Iris pigment epithelial cell (primary cell): ENCODE measurements at places on chromosomes 12 and 14.
A peak's percentile ranks its signal among the peaks of the same experiment; 100 is the strongest.

GRCh38 chr14:77063571-77064171, 34.4 kb upstream of the CIPC start:
- no peak for DNase-seq

DNA sequence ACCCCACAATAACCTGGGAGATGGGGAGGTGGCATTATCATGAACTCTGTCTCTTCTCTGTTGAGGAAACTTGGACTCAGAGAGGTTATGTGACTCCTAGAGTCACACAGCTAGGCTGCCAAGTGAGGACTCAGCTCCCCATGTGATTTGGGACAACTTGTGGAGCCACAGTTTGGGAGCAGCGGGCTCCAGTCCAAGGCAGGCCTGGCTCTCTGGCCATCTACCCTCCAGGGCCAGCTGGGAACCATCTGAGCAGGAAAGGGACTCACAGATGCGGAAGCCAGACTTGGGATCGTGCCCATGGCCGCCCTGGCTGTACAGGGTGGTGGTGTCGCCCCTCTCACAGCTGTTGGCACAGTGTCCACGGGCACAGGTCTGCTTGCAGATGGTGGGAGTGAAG, 59.1 kb downstream of the ISCA2 start:
- DNase-seq = no peak

GRCh38 chr12:131962069-131962468, 12.3 kb downstream of the EP400 start:
- DNase-seq = no peak

GRCh38 chr14:76887191-76887590, 61.0 kb downstream of the LRRC74A start:
- DNase-seq = no peak

DNA sequence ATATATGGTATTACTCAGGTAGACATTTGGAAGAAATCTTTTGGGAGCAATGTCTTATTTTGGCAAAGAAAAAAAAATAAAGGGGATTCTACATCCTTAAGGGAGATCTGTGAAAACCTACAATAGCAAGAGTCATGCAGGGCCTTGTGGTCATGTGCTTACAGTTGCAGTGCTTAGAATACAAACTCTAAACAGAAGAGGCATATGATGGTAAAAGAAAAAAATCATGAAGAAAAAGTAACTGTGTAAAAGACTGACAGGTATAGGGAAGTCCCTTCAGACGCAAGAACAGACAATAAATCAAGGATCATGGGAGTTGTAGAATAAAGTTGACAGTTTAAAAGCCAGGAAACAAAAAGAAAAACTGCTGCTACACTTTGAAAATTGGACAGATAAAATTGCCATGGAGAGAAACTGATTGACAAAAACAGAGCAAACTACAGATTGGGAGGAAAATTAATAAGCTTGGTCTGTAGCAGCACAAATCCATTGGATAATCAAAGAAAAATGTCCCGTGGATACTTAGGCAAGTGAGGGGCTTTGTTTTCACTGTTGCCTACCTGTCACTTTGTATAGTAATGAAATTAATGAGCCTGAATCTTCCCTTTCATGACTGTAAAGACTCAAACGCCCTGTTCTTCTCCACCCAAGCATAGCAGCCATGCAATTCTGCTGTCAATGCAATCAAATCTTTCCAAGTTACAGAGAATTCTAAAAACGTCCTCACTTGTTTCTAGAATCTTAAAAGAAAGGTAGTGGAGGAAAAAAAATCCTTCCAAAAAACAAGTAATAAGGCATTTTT, 402.0 kb downstream of the SYT1 start:
- DNase-seq = no peak

- DNase-seq = peak; percentile 67
These were observed 214.9 kb downstream of the ADAMTS20 start for GRCh38 chr12:43336962-43337555.

GRCh38 chr14:68527329-68527851, 265.5 kb downstream of the ZFP36L1 start:
- DNase-seq = no peak

DNA sequence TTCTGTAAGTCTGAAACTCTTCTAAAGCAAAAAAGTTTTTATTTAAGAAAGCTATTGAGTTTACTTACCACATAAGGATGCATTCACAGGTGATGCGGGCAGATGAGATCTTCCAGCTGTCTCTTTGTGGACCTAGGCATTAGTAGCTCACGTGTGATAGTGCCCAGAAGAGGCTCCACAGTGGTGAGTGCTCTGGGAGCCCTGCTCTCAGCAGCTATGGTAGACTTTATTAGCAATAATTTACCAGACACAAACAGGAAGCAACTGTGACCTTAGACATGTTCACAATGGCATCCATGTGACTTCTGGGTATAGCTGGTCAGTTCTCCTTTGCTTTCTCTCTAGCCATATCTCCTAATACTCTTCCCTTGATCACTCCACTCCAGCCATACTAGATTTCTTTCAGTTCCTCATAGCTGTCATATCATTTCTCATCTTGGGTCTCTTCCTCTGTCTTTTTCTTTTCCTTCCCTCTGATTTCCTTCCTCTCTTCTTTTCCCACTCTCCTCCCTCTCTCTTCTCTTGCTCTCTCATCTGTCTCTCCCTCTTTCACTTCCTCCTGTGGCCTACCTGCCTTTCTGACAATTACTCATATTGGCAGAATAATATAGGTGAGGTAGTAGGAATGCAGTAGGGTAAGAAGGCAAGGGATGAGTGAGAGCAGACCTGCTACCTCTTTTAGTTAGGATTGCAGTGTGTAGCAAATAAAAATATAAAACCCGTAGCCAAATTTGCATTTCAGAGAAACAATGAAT, 75.2 kb upstream of the SCAF11 start:
- DNase-seq = no peak

- no peak for DNase-seq
These were observed 89.8 kb downstream of the WSCD2 start for GRCh38 chr12:108218921-108219320.

DNA sequence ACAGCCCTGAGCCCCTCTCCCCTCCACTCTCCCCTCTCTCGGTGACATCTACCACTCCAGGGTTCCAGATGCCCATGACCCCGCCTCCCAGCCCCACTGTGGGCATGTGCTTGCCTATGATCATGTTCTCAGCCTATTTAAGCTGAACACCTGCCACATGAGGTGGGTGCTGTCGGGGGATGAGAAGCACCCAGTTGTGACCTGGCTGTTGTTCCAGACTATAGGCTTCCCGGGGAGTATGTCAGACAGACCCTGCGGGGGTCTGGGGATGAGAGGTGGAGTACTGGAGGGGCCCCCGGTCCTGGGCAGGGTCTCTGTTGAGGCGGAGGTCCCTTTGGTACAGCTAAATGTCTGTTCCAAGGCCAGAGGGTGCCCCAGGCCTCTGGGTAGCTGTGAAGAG, 6.0 kb downstream of the VSX2 start:
- no peak for DNase-seq

- no peak for DNase-seq
These were observed 116.3 kb downstream of the DPF3 start for GRCh38 chr14:72777636-72778035.

DNA sequence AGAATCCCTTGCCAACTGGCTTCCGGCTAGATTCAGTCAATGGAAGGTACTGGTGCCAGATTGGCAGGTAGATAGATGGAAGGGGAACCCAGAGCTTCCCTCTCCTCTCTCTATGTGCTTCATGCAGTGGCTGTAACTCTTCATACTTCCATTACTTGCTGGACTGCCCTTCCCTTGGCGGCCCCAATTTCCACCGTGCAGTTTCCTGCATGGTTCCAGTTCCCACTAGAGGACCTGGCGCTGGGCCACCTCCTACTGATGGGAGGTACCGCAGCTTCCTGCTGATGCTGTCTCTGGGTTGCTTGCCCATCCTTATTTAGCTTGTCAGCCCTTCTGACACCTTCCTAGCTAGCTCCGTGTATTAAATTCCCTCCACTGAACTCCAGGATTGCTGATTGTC, 226.4 kb downstream of the ANO2 start:
- DNase-seq = no peak

DNA sequence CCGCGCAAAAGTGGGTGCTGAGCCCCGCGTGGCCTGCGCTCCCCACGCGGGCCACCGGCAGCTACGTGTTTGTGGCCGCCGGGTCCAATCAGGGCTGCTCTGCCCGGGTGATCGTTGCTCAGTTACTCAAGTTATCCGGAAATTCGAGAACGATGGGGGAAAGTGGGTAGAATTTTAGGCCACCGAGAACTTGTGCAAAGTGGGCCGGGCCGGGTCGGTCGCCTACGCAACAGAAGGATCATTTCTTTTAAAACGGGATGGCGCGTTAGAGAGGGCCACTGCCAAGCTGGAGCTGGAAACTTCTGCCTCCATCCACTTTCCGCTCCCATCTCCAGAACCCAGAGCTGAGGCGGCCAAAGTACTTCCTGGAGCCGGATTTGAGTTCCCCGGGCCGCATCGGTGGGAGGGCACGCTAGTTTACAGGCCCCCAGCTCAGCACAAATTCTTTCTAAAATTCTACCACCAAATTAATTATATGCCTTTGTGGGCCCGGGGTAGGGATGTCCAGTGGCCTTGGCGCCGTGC, 3.5 kb downstream of the RFX4 start:
- DNase-seq = no peak

DNA sequence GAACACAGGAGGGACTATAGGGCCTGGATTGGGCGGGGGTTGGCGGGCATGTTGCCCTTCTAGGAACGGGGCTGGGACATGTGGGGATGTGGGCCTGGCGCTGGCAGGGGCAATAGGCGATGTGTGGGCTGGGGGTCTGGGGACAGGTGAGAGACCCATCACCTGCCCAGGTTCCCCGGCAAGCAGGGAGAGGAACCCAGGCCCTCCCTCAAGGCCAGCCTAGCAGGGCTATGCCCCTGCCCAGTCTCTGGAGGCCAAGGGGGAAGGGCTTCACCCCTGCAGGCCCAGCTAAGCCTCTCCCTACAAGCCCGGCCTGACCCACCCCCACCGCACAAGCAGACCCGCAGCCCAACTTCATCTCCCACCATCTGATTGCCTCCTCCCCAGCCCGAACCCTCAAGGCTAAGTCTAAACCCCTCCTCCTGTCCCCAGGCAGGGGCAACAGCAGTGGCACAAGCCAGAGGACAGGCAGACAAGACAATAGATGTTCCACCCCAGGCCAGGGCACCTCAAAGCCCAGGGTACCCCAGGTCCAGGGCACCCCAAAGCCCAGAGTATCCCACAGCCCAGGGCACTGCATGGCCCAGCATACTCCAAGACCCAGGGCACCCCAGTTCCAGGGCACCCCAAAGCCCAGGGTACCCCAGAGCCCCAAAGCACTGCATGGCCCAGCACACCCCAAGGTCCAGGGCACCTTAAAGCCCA, 6.5 kb downstream of the JAG2 start:
- peak; percentile 23 for DNase-seq

- DNase-seq = no peak
These were observed 37.7 kb downstream of the CCDC175 start for GRCh38 chr14:59538936-59539335.

DNA sequence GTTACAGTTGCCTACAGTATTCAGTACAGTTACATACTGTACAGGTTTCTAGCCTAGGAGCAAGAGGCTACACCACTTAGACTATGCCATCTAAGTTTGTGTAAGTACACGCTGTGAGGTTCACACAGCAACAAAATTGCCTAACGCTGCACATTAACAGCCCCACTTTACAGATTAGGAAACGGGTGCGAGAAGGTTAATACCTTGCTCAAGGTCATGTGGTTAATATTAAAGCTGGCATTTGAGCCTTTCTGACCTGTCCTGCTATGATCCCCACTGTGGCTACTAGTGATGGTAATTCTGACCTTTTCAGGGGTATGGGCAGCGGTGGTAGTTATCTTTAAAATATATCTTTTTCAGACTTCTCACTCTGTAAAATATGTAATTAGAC, 20.9 kb downstream of the ACVR1B start:
- DNase-seq = no peak

DNA sequence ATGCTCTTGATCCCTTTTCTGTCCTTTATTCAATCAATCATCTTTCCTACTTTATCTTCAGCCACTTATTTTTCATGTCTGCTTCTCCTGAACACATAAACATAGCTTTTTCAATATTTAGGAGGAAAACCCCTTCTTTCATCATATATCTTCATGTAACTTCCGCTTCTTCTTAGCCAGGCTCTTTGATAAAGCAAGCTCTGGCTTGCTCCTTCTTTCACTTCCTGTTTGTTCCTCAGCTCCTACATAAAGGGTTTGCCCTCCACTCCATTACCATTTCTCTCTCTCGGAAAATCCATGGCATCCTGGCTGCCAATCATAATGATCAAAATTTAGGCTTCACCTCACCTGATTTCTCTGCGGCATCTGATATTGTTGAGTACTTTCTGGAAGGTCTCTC, 33.7 kb upstream of the HELB start:
- no peak for DNase-seq

- DNase-seq = no peak
These were observed 41.8 kb upstream of the TMTC2 start for GRCh38 chr12:82644896-82645295.

DNA sequence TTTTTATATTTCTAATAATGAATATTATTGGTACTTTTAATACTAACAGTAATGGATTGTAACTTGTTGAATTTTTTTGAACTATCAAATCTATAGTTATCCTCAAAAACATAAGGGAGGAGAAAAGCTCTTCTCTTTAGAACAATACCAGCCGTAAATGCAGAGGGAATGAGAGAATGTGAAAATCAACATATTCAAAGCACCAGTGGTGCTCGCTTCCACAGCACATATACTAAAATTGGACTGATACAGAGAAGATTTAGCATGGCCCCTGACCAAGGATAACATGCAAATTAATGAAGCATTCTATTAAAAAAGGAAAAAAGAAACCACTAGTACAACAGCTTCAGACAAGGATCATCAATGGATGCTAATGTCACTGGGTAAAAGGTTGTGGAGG, 15.8 kb downstream of the R3HDM2 start:
- DNase-seq = no peak

DNA sequence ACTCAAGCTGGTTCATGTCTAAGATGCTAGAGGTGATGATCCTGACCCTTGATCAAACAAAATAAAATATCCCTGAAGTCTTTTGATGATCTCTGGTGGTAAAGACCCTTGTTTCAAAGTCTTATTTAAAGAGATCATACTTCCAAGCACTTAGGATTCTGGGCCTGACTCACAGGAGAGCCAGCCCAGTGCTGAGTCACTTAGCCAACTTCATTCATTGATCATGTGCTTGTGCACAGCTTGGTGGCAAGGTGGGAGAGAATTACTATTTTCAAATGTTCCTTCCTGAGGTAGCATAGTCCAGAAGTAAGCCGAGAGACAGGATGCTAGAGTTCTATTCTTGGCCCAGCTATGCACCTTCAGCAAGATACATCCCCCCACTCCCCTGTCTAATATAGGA, 40.6 kb downstream of the SCN8A start:
- DNase-seq = peak; percentile 69

DNA sequence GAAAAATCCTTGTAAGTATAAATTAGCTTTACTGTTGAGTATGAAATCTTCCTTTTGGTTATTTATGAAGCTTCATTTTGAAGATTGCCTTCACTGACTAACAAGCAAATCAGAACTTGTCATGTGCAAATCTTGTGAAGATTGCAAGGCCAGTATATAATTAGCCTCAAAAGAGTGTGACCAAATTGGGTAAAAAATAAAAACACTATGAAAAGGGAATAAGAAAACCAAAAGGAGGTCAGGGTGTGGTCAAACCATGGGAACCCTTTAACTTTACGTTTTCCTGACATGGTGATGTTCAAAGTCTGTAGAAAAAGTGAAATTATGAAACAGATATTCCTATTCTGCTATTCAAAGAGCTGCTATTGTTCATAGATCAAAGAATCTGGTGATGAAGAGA, 230.3 kb downstream of the BCAT1 start:
- DNase-seq = no peak

- DNase-seq = peak; percentile 81
These were observed 1.6 kb downstream of the FMNL3 start for GRCh38 chr12:49705479-49706134.

- DNase-seq = peak; percentile 92
These were observed 33.2 kb downstream of the ETNK1 start for GRCh38 chr12:22658214-22658613.

- DNase-seq = peak; percentile 46
These were observed 12.8 kb upstream of the RILPL1 start for GRCh38 chr12:123546281-123546680.
